Aorta (tissue), 5 donors: ENCODE measurements at places on chromosomes 2 and 18. TPM values are rescaled to one million over a fixed set of nuclear protein-coding genes. Genes with fewer than 3 reads are reported as not detected.

Gene C2orf80
- total RNA-seq: not detected

Gene TMEFF2
- total RNA-seq: 0.12 TPM

GRCh38 chr2:48126162-48126561, 219.9 kb upstream of the FBXO11 start:
- no peaks in the 10 kb centered on the region for H3K27me3 ChIP-seq
- no peaks in the 10 kb centered on the region for H3K4me1 ChIP-seq
- H3K27ac ChIP-seq: no peak overlapping the region
- no peak for DNase-seq

DNA sequence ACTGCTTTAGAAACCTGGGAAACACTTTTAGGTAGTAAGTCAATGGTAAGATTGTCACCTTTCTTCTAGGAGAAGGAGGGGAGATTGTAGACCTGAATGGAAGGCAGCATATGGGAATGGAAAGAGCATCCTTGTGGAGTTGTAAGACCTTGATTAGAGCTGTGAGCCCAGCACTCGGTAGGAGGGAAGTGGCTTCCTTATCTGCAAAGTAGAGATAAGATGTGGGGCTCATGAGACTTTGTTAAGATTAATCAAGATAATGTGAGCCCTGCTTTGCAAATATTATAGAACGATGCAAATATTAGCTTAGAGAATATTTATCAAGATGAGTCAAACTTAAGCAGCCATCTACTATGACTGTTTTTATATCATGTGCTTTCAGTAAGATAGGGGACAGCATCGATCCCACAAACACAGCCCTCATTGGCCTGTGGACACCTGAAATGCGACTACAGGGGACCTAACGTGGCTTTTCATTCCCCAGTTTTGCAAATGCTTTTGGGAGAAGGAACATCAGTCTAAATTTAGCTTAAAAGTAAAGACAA, 243.7 kb downstream of the LTBP1 start:
- H3K27ac ChIP-seq: peak overlapping the region; percentile 81
- H3K27me3 ChIP-seq: no peaks in the 10 kb centered on the region
- peaks cover 11% of the 10 kb centered on the region for H3K36me3 ChIP-seq

DNA sequence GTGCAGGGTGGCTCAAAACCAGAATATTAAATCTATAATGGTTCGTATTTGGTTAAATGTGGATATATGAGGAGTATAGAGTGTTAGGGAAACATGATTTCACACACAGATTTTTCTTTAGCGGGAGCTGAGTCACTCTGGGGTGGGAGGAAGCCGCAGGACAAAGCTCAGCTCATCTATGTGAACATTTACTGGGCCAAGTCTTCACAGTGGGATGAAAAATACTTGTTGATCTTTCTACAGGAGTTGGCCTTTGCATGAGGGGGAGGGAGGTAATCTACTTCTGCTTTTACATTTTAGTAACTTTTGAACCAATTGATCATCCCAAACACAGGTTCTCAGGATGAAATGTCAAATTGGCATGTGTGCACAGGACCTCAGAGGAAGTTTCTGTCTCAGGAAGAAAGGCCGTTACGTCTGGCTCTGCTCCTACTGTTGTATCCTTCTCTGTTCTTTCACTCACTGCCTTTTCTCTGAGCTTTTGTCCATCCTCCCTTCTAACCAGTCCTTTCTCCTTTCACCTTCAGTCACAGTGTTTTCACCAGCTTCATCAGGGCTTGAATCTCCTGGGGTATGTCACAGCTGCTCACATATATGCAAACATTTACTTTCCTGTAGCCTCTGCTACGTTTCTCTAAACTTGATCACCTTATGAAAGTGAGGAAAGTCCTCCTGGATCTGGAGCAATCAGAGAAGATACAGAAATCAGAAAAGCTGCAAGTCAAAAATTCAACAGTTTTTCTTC, 943.3 kb upstream of the FANCL start:
- H3K36me3 ChIP-seq: no peaks in the 10 kb centered on the region
- DNase-seq: no peak
- H3K27me3 ChIP-seq: no peaks in the 10 kb centered on the region
- H3K4me3 ChIP-seq: no peak overlapping the region
- no peaks in the 10 kb centered on the region for H3K4me1 ChIP-seq
